ENCODE measurements at places on chromosomes 3 and 15. TPM values are rescaled to one million over a fixed set of nuclear protein-coding genes. Genes with fewer than 3 reads are reported as not detected.

Gene CEMIP
- total RNA-seq: not detected

Gene SPINK8
- total RNA-seq: not detected

Gene CPNE9
- total RNA-seq: not detected

Gene MEGF11
- not detected for total RNA-seq

Gene RMDN3
- 27.7 TPM for total RNA-seq

Gene C2CD4A
- total RNA-seq: 5.7 TPM

Gene AMOTL2
- 114 TPM for total RNA-seq

GRCh38 chr3:158205994-158206393 is 96.1 kb downstream of the RSRC1 start:
- DNase-seq: no peak

GRCh38 chr3:28700728-28701127 is 352.1 kb upstream of the AZI2 start:
- no peak for DNase-seq

DNA sequence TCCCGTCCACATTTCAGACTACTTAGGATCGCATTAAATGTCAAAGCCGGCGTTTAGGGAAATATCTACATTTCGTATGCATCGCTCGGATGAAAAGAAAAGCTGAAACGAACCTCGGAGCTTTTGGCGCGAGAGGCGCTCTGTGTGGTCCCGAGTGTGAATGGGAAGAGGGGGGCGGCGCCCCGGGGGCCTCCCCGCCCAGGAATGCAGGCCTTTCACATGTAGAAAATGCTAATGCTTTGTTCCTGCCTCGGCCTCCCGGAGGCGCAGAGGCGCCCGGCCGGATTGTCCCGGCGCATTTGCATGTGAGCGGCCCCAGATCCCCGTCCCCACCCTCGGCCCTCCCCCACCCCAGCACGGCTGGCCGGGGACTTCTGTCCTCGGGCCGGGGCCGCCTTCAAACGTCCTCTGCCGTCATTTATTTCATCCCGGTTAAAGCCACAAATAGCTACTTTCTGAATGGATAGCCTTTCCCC is 37.0 kb upstream of the TRIM71 start:
- peak; percentile 1 for DNase-seq

GRCh38 chr3:16377847-16378302 is 112.9 kb downstream of the OXNAD1 start:
- no peak for DNase-seq

GRCh38 chr3:164208821-164209220 is 869.5 kb downstream of the SI start:
- DNase-seq: no peak

DNA sequence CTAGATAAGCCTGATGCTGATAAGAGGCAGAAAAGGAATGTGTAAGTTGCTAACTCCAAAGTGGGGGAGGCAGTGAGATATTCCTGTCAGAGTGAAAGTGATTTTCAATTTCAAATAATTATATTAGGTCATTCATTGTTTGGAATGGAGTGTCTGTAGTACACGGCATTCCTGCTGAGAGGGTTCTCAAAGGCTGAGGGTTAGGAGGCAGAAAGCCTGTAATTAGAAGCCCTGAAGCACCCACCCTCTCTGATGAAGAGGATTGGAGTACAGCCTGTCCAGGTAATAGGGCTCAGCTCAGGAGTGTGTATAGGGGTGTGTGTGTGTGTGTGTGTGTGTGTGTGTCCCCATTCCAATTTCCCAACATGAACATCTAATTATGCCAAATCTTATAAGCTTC is 486.8 kb downstream of the MAGI1 start:
- no peak for DNase-seq

DNA sequence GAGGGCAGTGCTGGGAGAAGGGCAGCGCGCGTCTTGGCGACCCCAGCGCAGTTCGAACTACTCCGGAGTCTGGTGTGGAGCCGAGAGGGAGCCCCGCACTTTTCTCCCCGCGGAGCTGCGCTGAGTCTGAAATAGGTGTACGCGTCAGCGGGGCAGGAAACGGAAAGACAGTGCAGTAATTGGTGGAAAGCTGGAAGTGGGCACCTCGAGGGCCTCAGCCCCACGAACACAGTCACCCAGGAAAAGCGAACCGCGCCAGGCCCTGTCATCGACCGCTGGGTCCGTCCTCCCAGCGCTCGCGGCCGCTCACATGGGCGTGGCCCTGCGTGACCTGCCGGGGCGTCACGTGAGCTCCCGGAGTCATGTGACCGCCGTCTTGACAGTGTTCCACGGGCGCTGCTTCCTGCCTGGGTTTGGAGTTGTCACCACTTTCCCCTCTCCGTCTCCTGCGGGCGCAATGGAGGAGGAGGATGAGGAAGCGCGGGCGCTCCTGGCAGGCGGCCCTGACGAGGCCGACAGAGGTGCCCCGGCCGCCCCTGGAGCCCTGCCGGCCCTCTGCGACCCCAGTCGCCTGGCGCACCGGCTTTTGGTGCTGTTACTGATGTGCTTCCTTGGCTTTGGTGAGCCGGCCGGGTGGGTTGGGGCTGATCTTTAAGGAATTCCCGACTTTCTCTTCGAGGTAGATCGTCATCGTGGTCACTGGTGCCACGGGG is at the start of gene MFSD1:
Gene MFSD1 (plus strand): TSS at position 359 of the 713 bp plus-strand sequence. CDS start 99 bp downstream, at position 458.
- peak; percentile 91 for DNase-seq

DNA sequence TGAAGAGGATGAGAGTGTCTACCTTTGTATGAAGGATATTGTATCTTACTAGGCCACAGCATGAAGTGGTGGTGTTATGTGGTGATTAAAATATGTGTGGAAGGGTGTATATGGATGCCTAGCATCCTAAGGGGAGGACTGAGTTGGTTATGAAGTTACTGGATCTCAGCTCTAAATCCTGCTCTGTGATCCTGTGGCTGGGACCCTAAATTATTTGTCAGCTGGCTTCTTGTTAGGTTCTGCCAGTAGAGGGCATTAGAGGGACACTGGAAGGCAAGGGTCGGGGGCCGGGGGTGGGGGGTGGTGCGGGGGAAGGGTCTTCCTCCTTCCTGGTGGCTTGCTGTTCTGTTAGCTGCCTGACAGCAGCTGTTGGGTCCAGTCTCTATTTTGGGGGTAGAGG is 34.9 kb downstream of the MORF4L1 start:
- DNase-seq: no peak

DNA sequence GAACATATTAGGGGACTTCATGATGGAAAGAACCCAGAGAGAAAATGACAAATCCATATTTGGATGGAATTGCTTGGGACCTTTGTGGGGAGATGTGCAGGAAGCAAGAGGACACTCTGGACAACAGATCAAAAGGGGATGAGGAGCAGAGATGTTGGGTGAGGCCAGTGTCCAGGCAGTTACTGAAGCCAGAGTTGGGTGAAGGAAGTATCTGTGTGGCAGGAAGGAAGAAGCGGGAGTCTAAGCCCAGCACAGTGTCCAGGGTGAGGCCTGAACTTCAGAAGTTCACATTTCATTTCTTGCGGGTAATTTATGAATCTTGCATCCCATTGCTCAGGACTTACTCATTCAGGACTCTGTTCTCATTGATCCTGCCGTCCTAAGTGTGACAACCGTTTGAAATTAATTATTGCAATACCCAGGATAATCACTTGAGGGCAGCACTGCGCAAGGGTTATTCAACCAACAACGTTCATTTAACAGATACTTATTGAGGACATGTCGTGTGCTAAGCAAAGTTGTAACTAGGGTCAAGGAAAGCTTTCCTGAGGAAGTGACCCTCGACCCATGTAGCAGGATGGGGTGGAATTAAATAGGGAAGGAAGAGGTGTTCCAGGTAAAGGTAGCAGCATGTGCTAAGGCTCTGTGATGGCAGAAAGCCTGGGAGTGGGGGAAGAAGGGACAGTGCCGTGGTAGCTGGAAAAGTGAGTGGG is 61.3 kb upstream of the CMTM8 start:
- DNase-seq: peak; percentile 29

DNA sequence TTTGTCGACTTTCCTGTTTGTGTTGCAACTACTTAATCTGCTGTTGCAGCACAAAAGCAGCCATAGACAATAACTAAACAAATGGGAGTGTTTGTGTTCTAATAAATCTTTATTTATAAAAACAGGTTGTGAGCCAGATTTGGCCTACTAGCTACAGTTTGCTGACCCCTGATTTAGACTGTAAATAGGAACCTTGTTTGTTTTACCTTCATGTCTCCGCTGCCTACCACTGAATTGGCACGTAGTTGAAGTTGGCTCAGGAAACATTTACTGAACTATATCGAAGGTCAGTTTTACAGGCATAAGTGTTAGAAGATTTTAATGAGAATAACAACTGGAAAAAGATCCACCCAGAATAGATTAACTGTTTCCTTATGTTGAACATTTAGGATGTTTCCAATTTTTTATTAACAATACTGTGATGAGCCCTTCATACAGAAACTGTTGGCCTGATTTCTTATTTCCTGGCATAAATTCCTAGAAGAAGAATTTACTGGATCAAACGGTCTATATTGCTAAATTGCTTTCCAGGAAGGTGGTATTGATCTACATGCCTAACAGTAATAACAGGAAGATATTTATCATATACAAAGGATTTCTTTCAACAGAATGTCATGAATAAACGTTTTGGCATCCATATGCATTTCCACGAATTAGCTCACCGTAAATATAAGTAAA is 156.2 kb upstream of the NR2E3 start:
- no peak for DNase-seq

GRCh38 chr3:70806021-70806420 is 493.6 kb upstream of the MDFIC2 start:
- no peak for DNase-seq

- no peak for DNase-seq
These were observed 29.0 kb downstream of the CCDC12 start for GRCh38 chr3:46947546-46947901.

DNA sequence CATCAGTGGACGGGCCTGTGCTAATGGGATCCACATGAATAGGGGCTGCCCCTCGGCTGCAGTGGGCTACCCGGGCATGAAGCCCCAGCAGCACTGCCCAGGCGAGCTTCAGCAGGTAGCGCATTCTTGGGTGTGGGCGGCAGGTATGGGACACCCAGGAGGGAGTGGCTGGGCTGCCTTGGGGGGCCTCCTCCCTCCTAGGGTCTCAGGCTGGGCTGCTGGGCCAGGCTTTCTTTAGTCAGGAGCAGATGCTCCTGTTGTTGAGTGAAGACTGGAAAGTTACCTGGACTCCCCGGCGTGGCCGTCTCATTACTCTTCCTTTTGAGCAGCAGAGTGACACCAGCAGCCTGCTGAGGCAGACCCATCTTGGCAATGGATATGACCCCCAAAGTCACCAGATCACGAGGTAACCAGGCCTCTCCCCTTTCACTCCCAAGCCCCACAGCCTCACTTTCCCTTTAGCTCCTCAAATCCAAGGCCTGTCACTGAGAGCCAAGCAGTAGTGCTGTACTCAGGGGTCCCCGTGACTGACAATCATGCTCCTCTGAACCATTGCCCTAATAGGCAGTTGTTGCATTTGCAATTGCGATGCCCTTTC is 73.2 kb downstream of the BOC start:
- DNase-seq: no peak

DNA sequence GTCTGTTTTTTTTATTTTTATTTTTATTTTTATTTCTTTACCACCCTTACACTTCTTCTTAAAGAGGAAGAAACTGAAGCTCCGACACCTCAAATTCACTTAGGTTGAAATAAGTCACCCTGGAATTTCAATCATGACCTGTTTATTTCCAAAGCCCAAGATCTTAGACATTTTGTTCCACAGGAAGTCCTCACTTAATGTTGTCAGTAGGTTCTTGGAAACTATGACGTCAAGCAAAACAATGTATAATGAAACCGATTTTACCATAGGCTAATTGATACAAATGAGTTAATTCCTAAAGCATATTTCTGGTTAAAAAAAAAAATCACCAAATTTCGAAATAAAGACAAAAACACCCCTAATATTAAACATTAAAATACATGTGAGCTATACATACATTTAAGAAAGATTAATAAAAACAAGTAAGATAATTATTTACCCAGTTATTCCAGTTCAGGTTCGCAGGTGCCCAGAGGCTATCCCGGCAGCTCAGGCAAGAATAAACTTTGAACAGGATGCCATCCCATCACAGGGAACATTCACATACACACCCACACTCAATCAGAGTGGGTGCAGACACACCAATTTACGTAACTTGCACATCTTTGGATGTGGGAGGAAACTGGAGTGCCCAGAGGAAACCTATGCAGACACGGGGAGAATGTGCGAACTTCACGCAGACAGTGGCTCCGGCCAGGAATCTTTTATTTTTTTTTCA is 391.0 kb downstream of the RAP2B start:
- DNase-seq: no peak

DNA sequence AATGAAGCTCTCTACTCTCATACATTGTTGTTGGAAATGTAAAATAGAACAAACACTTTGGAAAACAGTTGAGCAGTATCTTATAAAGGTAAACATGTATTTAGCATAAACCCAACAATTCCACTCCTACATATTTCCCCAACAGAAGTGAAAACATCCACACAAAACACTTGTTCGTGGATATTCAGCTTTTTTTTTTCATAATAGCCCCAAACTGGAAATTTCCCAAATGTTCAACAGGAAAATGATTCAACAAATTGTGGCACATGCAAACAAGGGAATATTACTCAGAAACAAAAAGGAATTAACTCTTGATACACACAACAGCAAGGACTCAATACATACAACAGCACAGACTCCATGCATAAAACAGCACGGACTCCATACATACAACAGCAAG is 28.5 kb downstream of the RFTN1 start:
- no peak for DNase-seq

DNA sequence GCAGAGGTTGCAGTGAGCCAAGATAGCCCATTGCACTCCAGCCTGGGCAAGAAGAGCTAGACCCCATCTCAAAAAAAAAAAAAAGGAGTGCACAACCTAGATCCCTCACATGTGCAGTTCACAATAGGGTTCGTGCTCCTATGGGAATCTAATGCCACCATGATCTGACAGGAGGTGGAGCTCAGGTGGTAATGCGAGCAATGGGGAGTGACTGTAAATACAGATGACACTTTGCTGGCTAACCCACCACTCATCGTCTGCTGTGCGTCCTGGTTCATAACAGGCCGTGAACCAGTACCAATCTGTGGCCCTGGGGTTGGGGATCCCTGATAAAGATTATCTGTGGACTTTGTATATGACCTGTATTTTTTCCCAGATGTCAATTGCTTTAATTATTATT is 16.7 kb downstream of the USP8 start:
- no peak for DNase-seq

- DNase-seq: no peak
These were observed 18.7 kb upstream of the ITPKA start for GRCh38 chr15:41474941-41475340.

Data from Caki2 (cell line).